Activated CD8-positive, alpha-beta T cell treated with anti-CD3 and anti-CD28 coated beads for 36 hours (primary cell): ENCODE measurements at places on chromosomes 2 and 18. TPM values are rescaled to one million over a fixed set of nuclear protein-coding genes. Genes with fewer than 3 reads are reported as not detected.
A peak's percentile ranks its signal among the peaks of the same experiment; 100 is the strongest.

The ICA1L gene
- 8.0 TPM for total RNA-seq

The STARD6 gene
- total RNA-seq, result not detected

- no peak for DNase-seq
Observed at GRCh38 chr2:31216734-31217133, 581 bp downstream of the CAPN14 start.

The COLEC11 gene
- not detected for total RNA-seq

The UGT1A3 gene
- total RNA-seq, result not detected

The PTPN2 gene
- 50.8 TPM for total RNA-seq

- peak; percentile 8 for DNase-seq
Observed at GRCh38 chr2:241924069-241924908, 54.8 kb downstream of the RTP5 start.

The ANKRD30B gene
- not detected for total RNA-seq

The USP14 gene
- total RNA-seq, result 94.6 TPM

- no peak for DNase-seq
Observed at GRCh38 chr2:165528691-165529090, 59.2 kb downstream of the CSRNP3 start.

DNA sequence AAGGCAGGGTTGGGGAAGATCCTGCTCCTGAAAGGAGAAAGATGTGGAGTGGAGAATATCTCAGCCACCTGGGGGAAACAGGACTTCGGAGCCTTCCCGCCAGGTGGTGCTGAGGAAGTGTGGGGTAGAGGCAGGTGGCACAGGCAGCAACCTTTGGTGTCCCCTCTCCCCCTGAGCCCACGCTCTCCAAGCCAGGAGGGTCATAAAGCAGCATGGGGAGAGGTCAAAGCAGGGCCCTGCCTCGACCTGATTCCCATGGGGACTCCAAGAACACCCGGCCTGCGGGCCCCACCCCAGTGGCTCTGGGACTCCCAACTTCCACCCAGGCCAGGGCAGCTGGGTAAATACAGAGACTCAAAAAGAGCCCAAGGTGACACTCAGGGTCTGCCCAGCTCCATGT lies 54.3 kb upstream of the SLC66A3 start:
- no peak for DNase-seq

The PMAIP1 gene
- total RNA-seq, result 98.9 TPM

The ASTL gene
- total RNA-seq, result 2.7 TPM

DNA sequence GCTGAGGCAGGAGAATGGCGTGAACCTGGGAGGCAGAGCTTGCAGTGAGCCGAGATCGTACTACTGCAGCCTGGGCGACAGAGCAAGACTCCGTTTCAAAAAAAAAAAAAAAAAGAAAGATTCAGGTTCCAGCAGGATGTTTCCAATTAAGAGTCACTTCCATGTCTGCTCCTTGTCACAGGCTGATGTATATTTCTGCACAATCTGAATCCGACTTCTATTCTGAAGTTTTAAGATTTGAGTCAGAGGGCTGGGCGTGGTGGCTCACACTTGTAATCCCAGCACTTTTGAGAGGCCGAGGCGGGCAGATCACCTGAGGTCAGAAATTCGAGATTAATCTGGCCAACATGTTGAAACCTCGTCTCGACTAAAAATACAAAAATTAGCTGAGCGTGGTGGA lies 24.7 kb downstream of the SNRPD1 start:
- DNase-seq, result no peak

GRCh38 chr2:176830362-176830761 lies 382.2 kb upstream of the HNRNPA3 start:
- peak; percentile 53 for DNase-seq

DNA sequence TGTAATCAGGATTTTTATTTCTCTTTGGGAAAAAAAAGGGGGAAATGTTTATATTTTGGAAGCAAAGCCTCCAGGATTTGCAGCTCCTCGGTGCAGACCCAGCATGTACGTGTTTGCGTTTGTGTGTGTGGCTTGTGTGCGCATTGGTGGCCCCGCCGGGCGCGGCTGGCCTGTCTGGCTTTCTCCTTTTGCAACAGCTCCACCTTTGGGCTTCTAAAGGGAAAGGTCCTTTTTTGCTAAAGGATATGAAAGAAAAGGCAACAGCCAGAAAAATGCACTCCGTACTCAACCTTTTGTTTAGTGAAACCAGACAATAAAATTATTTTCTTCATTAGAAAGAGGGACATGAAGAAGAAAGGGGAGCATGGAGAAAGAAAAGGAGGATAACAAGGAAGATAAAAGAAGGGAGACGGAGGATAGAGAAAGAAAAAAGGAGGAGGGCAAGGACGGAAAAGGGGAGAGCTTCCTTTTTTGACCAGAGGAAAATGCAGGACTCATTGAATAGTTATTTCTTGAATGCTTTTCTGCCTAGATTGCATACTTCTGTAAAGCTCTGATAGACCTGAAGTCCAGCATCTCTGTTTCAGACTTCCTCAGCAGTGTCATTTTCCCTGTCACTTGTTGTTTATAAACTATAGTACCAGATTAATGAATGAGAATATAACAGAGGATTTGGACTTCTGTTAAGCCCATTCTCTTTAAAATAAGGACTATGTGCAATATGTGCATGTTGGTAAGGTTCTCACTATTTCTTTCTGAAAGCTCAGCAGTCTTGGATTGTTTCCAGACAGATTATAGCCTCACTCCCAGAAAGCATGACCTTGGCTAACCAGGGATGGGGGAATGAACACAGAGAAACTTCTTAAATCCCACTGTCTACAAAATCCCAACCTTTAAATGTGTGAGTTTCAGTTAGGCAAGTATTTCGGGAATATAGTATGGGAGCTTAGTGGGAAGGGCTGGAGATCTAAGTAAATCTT lies 563.1 kb upstream of the PIK3C3 start:
- DNase-seq, result peak; percentile 8

DNA sequence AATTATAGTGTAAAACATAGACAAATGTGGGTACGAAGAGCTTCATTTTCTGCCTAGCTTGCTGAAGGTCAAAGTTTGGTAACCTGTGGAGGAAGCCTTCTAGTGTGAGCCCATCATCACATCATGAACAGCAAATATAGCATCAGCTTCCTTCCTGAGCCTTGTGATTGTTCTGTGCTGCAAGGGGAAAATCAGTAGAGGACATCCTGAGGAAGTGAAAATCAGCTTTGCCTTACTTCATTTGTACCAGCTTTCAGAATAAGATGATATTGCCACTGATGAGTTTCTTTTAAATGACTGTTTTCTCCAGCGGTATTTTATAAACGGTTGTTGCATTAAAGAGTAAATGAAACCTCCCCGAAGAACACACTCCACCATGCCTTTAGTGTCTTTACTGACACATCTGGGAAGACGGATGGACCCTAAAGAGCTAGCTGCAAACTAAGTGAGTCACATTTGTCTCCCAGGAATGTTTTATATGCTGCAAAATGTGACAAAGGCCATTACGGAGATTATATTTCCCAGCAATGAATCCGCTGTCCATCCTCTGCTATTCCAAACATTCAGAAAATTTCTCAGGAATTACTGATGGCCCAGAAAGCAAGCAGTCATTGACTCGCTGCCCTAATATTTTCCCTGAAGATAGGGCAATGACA lies 1272.8 kb downstream of the SUCLG1 start:
- DNase-seq, result no peak

DNA sequence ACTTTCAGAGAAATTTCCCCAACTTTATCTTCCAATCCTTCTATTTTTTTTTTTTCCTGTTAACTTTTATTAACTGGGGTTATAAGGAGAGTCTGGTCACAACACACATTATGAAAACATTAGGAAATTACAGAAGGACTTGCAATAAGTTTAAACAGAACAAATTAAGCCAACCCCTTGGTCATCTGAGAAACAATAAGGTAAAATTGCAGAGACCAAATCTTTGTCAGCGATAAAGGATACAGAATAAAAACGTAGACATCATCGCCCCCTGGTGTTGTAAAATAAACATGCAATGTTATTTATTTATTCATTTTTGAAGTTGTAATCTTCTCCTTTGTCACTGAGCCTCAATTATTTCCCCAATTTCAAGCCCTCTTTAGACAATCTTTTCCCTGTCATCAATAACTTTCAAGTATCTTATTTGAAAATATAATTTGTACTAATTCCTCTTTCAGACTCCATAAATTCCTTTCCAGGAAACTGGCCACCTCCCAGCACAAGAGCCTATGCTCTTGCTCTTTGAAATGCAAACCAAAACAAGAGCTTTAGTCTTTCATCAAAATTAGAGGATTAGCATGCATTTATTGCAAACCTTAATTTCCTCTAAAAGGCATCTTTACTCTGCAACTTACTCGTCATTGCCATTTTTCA lies 19.5 kb downstream of the G6PC2 start:
- DNase-seq, result no peak

The SPRED2 gene
- 5.9 TPM for total RNA-seq

DNA sequence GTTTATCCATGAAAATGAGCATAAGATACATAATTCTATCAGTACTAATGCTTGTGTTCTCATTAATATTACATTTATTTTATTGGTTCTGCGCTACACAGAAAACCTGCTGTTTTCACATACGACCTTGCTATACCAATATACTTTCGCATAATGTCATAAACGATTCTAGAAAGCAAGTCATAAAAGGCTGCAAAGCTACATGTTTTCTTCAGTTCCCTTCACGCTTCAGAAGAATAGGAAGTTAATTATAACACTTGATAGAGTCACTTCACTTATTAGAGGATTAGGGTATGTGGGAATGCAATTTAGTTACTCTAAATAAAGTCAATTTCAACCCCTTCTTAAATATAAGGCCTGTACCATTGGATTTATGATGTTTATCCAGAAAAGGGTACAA lies 29.0 kb downstream of the PSME4 start:
- DNase-seq, result no peak

DNA sequence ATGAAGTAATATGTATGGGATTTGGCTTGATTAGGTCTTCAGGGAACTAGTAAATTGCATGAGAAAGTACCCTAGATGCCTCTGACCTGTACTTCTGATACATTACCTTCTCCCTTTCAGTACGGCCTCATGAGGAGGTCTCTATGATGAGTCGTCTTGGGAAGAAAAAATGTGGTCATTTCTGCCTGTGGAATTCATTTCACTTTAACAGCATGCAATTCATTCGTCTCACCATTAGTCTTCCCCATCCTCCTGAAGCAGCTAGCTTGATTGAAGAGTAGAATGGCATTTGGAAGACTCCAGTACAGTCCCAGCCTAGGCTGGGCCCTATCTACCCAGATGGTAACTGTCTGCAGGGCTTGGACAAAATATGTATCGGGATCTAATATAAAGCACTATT lies 52.2 kb downstream of the TMX3 start:
- no peak for DNase-seq

DNA sequence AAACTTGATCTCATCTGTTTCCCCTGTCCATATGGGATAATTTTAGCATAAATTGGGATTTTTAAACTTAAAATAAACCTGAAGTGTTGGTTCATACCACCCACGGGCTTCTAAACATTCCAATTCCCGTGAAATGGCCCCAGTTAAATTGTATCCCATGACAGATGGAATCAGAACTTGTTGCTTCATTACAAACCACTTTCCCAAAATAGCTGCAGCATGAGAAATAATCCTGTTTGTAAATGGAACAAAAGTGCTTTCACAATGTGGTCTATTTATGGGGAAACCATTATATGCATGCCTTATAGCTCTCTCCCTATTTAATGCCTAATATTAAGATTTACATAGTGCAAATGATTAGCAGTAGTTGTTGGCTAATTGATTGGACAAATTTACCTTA lies 15.9 kb downstream of the SCG2 start:
- DNase-seq, result no peak

The TUBA4B gene
- not detected for total RNA-seq

The UGT1A6 gene
- total RNA-seq, result not detected

GRCh38 chr2:47250586-47251403 lies 95.7 kb upstream of the STPG4 start:
- no peak for DNase-seq

DNA sequence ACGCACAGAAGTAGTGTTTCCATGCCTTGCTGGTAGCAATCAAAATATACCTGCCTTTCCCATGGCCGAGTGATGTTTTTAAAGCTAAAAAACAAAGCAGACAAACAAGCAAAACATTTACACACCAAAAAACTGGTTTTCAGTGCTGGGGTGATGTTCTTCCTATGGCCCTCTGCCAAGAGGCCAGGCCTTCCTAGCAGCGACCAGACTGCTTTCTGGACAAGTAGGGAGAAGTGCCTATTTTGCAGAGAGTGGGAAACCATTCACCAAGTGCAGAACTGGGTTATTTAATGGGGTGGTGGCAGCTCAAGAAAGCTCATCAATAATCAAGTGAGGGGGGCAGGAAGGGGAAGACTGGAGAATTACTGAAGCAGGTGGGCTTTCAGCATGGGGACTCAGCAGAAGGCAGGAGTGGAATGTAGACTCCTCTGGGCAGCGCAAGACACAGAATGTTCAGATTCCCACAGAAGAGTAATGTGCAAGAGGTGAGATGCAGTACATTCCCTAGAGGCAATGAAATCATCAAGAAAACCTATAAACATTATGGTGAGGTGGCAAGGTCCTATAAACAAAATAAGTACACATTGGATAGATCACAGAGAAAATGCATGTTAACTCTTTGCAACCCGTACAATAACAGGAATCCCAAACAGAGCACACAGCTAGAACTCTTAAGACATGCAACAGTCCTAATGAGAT lies 44.0 kb downstream of the CPO start:
- DNase-seq, result no peak

- no peak for DNase-seq
Observed at GRCh38 chr2:168200930-168201583, 46.3 kb downstream of the STK39 start.

The OLA1 gene
- 128 TPM for total RNA-seq

GRCh38 chr18:3251249-3251962 lies 3.8 kb downstream of the MYL12A start:
- DNase-seq, result no peak

GRCh38 chr18:76515576-76515975 lies 20.5 kb upstream of the ZNF516 start:
- no peak for DNase-seq

GRCh38 chr2:225600865-225601264 lies 201.4 kb downstream of the NYAP2 start:
- DNase-seq, result no peak

DNA sequence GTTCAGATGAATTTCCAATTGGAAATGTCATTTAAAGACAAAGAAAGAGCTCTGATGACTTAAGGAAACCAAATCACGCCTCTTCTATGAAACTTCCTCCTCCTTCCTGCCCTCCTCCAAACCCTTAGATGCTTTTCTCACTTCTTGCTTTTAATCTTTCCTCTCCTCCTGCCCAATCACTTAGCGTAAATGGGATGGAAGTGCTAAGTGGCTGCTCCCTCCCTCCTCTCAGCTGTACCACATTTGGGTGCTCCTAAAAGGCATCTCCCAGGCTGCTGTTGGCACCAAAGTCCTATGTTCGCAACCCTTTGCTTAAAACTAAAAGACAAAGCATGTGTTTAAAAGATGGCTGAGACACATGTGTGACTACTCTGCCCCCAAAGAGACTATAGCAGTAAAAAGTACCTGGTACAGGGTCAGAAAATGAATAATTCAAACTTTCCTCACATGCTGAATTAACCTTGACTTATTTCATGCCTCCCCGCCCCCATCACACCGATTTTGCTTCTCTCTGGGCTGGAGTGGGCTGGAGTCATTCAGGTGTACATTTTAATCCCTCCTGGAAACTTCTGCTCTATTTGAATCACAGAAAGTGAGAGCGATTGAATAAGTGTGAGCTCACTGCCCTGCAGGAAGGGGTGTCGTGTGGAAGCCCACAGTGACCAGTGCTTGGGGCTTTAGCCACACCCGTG lies 59.2 kb upstream of the KLF7 start:
- peak; percentile 74 for DNase-seq
